HT1080 (cell line): ENCODE measurements at places on chromosomes 12 and 14.

DNA sequence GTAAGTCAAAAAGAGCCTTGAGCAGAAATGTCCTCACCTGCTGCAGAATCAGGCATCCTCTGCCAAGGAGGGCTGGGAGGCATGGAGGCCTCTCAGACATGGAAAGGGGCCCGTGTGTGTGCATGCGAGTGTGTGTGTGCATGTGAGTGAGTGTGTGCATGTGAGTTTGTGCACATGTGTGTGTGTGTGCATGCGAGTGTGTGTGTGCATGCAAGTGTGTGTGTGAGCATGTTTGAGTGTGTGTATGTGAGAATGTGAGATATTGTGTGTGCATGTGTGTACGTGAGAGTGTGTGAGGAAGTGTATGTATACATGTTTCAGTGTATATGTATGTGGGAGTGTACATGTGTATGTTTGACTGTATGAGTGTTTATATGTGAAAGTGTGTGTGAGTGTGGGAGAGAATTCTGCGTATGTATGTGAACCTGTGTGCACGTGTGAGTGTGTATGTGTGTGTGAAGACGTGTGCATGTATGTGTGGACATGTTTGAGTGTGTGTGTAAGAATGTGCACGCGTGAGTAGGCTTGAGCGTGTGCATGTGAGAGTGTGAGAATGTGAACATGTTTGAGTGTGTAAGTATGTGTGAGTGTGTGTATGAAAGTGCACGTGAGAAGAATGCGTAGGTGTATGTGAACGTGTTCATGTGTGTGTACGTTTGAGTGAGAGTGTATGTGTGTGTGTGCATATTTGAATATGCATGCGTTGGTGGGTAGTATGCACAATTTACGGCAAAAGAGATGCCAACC, 90.8 kb downstream of the TBX5 start:
- no peak for DNase-seq

- no peak for DNase-seq
Observed at GRCh38 chr14:76135722-76136121, 16.0 kb upstream of the GPATCH2L start.

- peak; percentile 66 for DNase-seq
Observed at GRCh38 chr12:112419297-112420133, 768 bp downstream of the PTPN11 start.

- no peak for DNase-seq
Observed at GRCh38 chr12:452667-453210, 7.0 kb upstream of the B4GALNT3 start.

DNA sequence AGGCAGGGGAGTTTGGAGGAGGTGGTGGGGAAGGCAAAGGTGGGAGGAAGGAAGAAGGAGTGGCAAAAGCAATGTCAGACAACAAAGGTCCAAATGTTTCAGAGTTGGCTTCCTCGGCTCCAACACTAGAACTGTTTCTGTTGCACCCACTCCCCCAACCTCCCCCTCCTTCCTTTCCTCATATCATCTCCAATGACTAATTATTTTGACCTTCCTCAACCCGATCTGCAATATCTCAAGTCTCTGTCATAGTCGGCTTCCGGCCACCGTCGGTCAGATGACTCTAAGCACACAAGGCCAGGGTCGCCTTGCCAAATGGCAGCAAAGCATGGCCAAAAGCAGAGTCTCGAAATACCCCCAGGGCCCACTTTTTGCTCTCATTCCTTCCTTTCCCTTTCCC, 637.0 kb upstream of the TBX3 start:
- no peak for DNase-seq

- peak; percentile 63 for DNase-seq
Observed at GRCh38 chr14:102590667-102591099, 1.8 kb upstream of the RCOR1 start.

DNA sequence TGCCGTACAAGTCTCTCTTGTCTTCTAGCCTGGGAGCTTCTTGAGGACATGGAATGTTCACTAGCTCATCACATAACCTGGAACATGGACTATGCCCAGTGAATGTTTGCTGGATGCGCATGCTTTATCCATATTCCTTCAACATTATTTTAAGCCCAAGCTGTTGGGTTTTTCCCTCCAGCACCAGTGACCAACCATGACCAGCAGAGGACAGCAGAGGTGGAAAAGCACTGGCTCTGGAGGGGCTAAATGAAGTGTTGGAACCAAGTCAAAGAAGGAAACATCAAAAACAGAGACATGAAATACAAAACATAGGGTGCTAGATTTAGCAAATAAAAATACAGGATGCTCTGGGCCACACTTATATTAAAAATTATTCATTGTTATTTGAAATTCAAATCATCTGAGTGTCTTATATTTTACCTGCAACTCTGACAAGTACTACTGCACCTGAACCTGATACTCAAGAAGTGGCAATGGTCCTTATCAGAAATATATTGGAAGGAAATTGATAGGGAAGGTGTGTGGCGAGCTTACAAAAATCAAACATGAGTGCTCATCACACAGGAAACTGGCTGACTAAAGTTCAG, 23.1 kb upstream of the HELB start:
- peak; percentile 24 for DNase-seq

DNA sequence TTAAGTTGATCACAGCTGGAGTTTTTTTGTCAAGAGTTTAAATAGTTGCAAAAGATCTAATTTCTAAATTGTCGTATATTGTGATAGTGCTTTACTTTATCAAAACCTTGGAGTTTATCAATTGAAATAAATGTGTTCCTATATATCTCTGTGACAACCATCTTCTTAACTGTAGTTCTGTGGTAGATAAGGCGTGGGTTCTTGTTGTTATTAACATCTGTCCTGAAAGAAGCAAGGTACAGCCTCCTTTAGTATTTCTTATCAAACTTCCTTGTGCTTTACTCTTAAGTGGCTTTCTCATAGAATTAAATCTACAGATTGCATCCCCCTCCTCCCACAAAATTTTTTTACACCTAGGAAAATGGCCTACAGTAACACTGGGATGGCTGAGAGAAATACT, 7.3 kb downstream of the SCYL2 start:
- DNase-seq, result no peak

DNA sequence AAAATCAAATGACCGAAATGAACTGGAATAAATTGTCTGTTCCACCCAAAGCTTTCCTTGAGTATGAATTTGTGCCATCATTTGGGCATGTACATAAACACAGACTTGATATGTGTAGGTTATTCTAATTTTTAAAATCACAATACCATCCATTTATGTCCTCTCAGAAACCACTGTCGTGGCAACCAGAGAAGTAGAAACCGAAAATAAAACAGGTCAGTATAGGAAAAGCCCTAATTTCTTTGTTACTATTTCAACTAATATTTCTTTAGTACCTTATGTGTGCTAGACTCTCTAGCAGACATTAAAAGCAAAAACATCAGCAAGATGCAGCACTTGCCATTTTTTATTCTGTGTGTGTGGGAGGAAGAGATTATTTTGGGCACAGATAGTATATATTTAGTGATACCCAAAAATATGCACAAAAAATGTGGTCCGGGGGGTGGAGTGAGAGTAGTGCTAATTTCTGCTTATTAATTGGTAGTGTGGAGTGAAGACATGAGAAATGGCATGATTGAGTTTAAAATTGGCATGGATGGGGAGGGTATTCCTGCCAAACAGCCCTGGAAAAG, 130.8 kb upstream of the CNTN1 start:
- no peak for DNase-seq

GRCh38 chr12:123948401-123948795, 24.2 kb downstream of the CCDC92 start:
- DNase-seq, result no peak

GRCh38 chr14:104595911-104596450, 8.6 kb downstream of the TMEM179 start:
- DNase-seq, result no peak

- no peak for DNase-seq
Observed at GRCh38 chr12:64139021-64139420, 83.1 kb downstream of the KICS2 start.

- no peak for DNase-seq
Observed at GRCh38 chr14:100891051-100891450, 12.5 kb downstream of the RTL1 start.

DNA sequence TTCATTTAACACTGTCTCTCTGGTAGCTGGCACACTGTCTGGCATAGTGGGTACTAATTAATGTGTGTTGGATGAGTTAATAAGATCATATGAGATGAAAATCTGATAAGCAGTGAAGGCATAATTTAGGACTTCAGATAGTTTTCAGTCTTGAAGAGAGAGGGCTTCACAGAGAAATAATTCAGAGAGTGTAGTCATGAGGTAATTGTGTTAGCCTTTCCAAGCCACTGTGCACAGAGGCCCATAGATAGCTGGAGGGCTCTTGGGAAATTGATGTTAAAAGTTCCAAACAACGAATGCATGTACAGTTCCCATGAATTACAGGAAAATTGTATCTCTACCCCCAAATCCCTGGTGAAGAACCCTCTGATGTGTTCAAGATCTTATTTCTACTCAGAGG, 133.8 kb upstream of the HMGA2 start:
- no peak for DNase-seq

GRCh38 chr14:86777963-86778602, 1214.9 kb downstream of the GALC start:
- DNase-seq, result peak; percentile 69

- peak; percentile 83 for DNase-seq
Observed at GRCh38 chr14:37122288-37122687, 50.1 kb downstream of the SLC25A21 start.

- DNase-seq, result peak; percentile 17
Observed at GRCh38 chr12:128791395-128792322, 32.1 kb downstream of the SLC15A4 start.

GRCh38 chr12:94286583-94287244, 138.3 kb downstream of the PLXNC1 start:
- DNase-seq, result no peak

DNA sequence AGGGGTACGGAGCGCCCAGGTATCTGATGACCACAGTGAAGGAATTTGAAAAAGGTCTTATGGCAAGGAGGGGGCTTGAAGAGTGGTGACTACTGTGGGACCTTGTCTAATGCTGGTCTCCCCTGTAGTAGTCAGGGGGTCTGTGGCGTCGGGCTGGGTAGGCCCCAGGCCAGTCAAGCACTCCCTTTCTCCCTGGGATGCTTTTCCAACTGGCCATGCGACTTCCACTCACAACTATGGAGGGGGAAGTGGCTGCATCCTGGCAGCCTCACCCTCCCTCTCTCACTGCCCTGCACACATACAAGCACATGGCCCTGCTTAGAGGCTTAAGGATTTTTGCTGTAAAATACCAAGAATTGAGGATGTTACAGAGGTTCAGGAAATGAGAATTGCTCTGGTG, 4.1 kb downstream of the TSPAN11 start:
- no peak for DNase-seq

- DNase-seq, result no peak
Observed at GRCh38 chr12:120121766-120122293, 5.3 kb upstream of the RAB35 start.

- DNase-seq, result no peak
Observed at GRCh38 chr14:72653026-72653425, 240.9 kb downstream of the DPF3 start.

DNA sequence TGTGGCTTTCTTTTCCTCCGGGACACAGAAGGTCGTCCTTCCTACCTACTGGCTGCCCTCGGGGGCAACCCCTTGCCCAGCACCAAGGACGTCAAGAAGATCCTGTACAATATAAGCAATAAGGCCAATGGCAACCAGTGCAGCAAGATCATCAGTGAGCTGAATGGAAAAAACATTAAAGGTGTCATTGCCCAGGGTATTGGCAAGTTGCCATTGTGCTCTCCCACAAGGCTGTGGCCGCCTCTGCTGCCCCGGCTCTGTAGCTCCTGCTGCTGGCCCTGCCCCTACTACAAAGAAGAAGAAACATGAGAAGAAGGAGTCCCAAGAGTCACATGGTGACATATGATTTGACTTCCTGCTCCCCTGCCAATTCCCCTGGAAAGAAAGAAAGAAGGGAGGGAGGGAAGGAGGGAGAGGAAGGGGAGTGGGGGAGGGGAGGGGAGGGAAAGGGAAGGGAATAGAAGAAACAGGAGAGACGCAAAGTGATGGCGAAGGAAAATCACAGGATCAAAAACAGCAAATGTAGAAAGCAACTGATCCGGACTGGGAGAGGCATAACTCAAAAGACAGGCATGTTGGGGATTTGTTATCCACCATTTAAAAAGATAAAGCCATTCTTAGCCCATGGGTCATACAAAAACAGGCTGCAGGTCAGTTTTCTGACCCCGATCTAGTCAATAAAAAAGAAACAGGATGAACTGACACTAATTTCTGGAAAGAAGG, 61.3 kb upstream of the RESF1 start:
- peak; percentile 70 for DNase-seq

DNA sequence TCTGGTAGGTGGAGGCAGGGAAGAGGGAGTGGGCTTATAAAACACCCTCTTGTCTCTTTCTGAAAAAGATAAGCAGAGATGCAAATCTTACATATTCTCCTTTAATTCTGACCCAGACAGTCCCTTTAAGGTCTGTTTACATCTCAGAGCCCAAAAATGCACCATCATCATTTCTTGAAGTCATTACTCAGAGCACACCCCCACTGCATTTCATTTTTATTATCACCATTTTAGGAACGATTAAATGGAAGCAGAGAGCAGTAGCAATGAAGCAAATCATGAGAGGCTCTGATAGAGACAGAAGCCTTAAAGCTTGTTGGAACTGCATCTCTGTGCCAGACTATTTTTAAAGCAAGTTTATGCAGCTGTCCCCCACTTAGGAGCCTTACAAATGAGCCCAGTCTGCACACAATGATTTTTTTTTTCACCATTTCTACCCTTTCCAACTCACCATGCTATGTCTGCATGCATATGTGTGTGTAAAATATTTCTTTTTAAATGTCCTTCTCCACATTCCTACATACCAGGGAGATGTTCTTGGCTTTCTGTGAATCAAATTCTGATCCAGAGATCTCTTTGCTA, 311.0 kb downstream of the GRIN2B start:
- no peak for DNase-seq

GRCh38 chr12:75137896-75138295, 71.7 kb downstream of the KCNC2 start:
- no peak for DNase-seq

DNA sequence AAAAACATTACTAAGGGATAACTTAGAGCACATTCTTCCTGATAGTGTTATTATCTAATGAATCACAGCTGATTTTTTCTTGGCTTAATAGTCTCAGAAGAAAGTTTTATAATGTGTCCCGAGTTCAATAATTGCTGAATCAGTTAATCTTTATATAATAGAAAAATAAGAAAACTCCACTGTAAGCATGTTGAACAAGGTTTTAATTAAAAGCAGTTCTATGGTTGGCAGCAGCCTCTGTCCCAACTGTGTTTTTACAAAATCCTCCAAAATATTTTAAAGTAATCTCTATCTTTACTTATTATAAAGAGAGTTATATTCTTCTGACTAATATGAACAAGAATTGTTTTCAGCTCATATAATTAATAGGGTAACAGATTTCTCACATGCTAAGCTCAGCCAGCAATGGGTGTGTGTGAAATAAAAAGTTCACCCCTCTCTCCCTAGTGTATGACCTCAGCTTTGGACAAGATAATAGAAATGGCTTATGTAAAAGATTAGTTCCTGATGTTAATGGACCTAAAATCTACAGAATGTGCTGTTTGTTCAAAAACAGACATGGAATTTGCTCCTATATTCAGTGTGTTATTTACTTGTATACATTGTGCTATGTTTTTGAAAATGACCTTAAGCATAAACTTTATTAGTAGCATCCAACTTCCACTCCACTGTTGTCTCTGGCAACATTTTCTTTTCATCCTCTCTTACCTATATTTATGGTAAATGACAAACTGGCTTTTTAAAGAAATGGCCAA, 67.1 kb upstream of the DCN start:
- no peak for DNase-seq
